ENCODE measurements at places on chromosomes 5 and 9.

GRCh38 chr9:124795881-124796431 is 19.0 kb downstream of the OLFML2A start:
- no peak for DNase-seq

GRCh38 chr9:36426945-36427344 is 26.9 kb upstream of the RNF38 start:
- DNase-seq, result no peak

DNA sequence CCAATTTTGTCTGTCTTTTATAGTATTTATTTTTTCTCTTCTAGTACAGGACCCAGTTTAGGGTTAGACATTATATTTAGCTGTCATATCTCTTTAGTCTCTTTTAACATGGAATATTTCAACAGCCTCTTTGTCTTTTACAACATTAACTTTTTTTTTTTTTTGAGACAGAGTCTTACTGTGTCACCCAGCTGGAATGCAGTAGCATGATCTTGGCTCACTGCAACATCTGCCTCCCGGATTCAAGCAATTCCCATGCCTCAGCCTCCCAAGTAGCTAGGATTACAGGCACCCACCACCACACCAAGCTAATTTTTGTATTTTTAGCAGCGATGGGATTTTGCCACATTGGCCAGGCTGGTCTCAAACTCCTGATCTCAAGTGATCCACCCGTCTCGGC is 90.1 kb downstream of the ADAMTS6 start:
- no peak for DNase-seq

- DNase-seq, result no peak
These were observed 453.2 kb downstream of the PRR16 start for GRCh38 chr5:120917214-120917758.

- no peak for DNase-seq
These were observed 648.2 kb downstream of the MAT2B start for GRCh38 chr5:164153469-164154172.

- no peak for DNase-seq
These were observed 80.8 kb downstream of the RORB start for GRCh38 chr9:74577956-74578355.

DNA sequence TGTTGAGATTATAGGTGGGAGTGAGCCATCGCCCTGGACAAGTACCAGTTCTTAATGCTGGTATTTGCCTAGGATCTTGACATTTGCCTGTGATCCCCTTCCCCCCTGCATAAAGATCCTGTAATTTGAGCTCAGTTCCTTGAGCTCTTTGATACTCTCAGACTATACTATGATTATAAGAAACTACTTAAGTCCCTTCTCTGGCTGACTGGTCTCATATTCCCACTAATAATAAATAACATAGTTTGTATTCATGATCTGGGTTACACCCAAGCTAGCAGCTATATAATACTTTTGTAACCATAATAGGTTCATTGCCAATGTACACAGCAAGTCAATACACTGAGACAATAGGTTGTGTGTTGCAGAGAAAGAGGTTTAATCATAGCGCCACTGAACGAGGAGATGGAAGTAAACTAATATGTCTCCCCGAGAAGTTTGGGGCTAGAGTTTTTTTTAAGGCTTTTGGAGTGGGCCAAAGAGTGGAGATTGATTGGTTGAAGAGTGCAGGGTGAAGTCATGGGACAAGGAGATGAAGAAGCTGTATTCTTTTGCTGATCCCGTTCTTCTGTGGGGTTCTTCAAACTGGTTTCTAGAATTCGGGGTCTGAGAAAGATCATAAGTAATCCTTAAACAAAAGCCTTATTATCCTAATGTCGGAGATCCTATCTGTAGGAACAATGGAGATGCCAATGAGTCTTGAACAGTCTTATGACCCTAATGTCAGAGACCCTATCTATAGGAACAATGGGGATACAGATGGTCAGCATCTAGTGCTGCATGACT is 20.7 kb upstream of the SHOC1 start:
- DNase-seq, result no peak

- DNase-seq, result no peak
These were observed 72.2 kb downstream of the PTTG1 start for GRCh38 chr5:160493806-160494338.

- no peak for DNase-seq
These were observed 4.6 kb downstream of the TEX53 start for GRCh38 chr9:114652776-114653555.

- no peak for DNase-seq
These were observed 53.0 kb upstream of the CPEB4 start for GRCh38 chr5:173835131-173835530.

GRCh38 chr9:20495098-20495497 is 127.2 kb downstream of the MLLT3 start:
- no peak for DNase-seq

- DNase-seq, result no peak
These were observed 53.7 kb downstream of the HMCN2 start for GRCh38 chr9:130319300-130319699.

- no peak for DNase-seq
These were observed 5.5 kb downstream of the GGTA1 start for GRCh38 chr9:121494192-121494591.

DNA sequence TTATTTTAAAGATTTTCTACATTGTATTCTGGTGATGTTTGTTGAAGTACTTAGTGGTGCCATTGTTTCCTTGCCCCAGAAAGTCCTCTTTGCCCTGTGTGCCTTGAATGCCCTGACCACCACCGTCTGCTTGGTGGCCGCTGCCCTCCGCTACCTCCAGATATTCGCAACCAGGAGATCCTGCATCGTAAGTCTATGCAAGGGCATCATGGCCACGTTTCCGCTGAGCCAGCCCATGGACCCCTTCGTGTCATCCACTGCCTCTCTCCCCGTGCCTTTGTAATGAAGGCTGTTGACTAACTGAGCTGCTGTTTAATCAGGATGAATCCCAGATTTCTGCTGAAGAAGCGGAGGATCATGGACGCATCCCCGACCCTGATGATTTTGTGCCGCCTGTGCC is 52.3 kb downstream of the ENTREP1 start:
- DNase-seq, result no peak

GRCh38 chr9:88816141-88816540 is 175.1 kb upstream of the S1PR3 start:
- peak; percentile 52 for DNase-seq

DNA sequence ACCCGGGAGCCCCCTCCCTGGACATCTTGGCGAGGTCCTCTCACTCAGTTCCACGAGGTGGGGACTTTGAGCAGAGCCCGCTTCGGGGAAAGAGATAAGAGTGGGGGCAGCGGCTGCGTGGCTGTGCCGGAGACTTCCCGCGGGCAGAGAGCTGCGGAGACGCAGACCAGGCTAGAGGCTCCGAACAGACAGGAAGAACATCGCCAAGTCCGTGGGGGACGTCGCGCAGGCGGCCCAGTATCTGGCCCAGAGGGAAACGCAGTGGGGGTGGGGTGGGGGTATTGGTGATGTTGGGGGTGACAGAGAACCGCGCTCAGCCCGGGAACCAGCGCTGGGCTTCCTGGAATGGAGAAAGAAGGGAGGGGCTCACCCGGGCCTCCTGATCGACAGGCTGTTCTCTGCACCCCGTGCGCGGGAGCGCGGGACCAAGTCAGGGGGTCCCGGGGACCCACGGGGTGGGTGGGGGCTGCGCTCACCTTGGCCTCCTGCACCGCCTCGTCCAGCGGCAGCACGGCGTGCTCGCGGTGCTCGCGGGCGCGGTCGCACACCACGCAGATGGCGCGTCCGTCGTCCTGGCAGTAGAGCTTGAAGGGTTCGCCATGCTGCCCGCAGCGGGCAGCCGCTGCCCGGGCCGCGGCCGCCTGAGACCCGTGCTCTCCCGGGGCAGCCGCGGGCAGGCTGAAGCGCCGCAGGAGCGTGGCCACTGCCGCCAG is 727 bp downstream of the TRIM7 start:
- DNase-seq, result peak; percentile 68
